ENCODE measurements at places on chromosomes 16 and 17.

DNA sequence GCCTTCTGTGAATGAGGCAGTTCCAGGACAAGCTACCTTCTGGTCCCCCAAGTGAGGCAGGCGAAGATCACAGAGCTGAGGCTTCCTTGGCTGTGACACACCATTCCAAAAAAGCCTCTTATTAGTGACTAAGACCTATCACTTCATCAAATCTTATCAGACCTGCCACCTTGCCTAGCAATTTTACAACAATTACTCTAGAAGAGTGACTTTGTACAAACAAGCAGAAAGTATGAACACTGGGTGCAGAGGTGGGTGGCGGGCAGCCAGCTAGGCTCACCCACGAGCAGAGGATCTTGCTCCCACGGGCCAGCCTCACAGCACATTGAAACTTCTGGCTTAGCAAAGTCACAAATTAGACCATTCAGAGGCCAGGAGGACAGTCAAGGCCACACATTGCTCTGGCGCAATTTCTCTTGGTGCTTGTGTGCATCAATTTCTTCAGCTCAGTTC is 2.2 kb upstream of the ICAM2 start:
- peak; percentile 11 for DNase-seq

DNA sequence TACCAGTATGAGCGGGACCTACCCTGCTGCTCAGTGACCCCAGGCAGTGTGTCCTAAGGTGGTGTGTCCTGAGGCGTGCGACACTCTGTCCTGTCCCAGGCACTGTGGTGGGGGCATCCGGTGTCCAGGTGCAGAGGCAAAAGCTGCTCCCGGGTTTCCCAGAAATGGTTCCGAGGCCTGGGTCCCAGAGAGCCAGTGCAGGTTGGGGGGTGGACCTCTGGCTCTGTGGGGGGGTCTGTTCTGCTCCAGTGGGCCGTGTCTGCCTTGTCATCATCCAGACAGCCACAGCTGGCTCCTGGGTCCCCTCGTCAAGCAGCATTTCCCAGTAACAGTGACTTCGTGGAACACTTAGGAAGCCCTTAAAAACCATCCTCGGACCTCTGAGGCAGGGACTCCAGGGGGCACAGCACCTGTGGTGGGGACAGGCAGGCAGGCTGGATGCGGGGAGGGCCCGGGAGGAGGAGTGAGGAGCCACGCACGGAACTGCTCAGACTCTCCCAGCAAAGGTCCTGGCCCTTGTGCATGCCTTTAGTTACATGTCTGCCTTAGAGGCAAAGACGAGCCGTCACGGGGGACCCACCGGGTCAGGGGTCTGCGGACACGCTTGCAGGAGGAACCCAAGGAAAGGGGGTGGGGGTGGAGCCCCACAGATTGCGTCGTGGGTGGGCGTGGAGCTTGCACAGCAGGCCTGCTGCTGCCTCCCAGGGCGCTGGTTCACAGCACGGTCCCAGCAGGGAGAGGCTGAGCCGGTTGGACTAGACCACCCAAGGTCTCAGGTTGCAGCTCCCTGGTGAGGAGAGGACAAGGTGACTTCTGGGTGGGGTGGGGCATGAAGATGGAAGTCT is 5.6 kb downstream of the SLC16A3 start:
- no peak for DNase-seq

DNA sequence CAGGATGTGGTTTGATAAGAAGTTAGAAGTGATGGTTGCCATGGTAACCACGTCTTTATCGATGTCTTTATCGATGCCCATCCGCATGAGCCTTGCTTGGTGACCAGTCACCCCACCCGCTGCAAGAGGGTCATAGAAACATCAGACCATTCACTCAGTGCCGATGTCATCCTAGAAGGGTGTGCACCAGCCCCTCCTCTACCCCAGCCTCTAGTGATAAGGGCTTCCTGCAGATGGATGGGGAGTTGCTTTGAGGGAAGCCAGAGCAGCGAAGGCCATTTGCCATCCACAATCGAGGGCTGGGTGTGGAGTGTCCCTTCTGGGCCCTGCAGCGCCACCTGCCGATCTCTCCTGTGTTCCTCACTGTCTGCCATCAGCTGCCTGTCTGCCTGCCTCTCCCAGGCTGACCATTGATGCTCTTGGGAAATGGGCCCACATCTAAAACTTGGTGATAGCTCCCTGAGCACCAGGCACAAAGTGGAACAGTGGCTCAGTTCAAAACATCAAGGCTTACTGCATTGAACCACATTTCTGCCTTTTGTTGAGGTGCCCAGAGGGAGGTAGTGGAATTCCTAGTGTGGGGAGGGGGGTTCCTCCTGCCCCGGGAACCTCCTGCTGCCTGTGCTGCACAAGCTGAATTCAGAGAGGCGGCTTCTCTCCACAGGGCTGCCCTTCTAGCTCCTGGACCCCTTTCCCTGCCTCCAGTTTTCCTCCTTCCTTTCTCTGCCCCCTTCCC is 8.9 kb downstream of the CALB2 start:
- DNase-seq: peak; percentile 9

GRCh38 chr17:17021194-17021863 is 20.9 kb upstream of the MPRIP start:
- DNase-seq: no peak

DNA sequence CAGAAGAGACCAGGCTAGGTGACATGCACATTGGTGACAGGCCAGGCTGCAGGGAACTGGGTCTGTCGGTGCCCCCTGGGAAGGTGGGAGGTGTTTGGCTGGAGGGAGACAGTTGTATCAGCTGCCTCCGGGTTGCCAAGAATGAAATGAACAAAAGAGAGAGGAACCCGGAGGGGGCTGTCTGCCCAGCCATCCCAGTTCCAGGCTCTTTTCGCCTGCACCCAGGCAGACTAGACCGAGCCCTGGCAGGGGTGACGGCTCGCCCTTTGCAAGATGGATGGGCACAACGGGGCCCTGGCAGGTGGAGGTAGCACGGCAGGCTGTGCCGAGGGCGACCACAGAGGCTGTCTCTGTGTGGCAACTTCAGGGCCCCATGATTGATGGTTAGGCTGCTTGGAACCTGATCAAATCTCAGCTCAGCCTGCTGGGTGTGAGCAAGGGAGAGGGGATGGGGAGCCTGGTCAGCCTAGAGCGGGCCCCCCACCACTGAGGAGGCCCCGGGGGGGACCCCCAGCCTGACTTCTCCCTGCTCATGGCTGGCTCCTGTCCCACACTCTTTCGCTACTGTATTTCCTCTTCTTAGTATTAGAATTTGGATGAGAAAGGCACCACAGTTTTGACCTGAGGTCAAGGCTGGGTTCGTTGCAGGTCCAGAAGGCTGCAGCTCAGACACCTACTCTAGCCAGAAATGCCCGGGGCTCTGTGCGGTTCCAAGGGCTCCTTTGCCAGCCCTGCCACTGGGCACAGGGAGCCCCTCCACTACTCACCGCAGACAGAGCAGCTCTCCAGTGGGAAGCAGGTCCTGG is 118.9 kb upstream of the CHMP6 start:
- no peak for DNase-seq

DNA sequence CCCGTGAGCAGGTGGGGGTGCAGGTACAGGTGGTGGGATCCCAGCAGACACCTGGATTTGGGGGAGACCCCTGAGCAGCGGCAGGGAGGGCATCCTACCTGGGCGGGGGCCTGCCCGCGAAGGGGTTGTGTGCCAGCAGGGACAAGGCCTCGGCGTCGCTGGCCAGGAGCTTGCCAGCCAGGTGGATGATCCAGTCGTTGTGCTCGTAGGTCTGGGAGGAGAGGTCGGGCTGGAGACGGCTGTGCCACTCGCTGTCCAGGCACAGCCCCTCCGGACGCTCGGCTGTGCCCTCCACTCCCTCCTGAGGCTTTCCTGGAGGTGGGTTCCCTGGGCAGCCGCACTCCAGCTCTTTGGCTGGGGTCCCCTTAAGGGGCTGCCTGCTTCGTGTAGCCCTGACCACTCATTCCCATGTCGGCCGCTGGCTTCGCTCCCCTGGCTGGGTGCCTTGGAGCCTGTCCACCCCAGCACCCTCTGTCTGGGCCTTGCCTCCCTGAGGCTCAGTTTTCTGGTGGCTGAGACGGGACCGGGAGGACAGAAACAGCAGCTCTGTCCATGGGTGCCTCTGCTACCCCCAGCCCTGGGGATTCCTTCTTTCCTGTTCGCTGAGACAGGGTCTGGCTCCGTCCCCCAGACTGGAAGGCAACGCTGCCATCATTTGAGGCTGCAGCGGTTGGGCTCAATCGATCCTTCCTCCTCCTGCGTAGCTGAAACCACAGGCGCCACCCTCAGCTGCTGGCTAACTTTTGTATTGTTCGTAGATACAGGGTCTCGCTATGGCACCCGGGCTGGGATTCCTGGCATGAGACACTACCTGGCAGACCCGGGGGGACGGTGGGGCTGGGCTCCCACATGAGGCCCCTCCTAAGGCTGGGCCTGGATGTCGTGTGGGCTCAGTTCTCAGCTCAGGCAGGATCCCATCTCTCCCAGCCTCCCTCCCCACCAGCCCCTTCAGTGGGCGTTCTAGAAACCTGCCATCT is 68.6 kb upstream of the GNG13 start:
- DNase-seq: no peak

GRCh38 chr17:8994319-8994718 is 27.0 kb upstream of the NTN1 start:
- peak; percentile 75 for DNase-seq

- peak; percentile 68 for DNase-seq
These were observed 218.7 kb downstream of the NTN1 start for GRCh38 chr17:9239793-9240658.

DNA sequence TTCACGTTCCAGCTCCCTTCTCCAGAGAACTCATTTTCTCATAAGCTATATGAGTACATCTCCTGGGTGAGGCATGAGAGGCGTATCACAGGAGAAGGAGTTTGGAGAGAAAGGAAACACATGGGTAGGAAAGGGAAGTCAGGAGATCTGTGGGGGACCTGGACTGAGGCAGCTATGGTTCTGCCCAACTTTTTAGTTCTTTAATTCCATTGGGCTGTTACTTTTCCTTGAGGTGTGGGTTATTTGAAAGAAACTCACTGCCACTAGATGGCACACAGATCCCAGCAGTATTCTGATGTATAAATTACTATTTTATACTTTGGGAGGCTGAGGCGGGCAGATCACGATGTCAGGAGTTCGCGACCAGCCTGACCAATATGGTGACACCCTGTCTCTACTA is 63.6 kb downstream of the NUP93 start:
- DNase-seq: no peak

DNA sequence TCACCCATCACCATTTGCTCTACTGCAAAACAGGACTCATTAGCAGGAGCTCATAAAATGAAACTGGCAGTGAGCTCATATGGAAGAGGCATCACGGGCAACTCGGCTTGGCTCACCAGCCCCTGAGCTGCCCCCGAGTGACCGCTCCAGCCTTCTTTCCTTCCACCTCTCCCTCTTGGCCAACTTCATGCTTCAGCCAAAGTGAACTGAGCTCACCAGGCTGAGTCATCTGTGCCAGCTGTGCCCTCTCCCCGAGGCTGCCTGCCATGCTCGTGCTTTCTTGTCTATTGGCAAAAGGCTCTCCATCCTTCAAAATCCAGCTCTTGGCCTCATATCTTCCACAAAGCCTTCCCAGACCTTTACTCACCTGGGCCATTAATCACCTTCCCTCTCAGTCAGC is 391.4 kb downstream of the WWOX start:
- DNase-seq: no peak

DNA sequence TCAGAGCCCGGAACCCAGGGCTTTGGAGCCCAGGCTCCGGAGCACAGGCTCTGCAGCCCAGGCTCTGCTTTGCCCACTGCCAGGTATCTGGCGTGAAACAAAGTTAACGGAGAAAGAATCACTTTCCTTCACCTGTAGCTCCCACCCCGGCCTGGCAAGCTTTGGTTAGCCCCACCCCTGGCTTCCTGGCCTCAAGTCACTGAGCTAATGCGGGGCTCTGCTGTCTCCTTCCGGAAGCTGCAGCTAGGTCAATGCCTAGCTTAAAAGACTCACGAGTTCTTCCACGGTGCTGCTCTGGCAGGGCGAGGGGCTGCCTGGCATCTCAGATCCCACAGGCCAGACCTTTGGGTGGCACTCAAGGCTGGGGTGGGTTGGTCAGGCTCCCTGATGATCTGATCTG is 21.1 kb upstream of the SPPL2C start:
- no peak for DNase-seq

- DNase-seq: no peak
These were observed 14.6 kb downstream of the RSL1D1 start for GRCh38 chr16:11836650-11837244.
